Hematopoietic multipotent progenitor cell treated with erythropoietin and hydrocortisone succinate and interleukin-3 and kit ligand, for 6 days (in vitro differentiated cells): ENCODE measurements at places on chromosomes 2 and 18.

DNA sequence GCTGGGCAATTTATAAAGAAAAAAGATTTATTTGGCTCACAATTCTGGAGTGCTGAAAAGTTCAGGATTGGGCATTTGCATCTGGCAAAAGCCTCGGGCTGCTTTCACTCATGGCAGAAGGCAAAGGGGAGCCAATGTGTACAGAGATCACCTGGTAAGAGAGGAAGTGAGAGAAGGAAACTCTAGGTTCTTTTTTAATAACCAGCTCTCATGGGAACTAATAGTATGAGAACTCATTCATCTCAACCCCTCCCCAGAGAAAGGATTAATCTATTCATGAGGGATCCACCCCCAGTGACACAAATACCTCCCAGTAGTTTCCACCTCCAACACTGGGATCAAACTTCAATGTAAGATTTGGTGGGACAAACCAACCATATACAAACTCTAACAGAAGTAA lies 129.0 kb downstream of the EVA1A start:
- no peak for DNase-seq

GRCh38 chr2:102520009-102520408 lies 47.0 kb downstream of the SLC9A4 start:
- peak; percentile 55 for DNase-seq

GRCh38 chr2:1618974-1619373 lies 125.3 kb downstream of the PXDN start:
- no peak for DNase-seq

DNA sequence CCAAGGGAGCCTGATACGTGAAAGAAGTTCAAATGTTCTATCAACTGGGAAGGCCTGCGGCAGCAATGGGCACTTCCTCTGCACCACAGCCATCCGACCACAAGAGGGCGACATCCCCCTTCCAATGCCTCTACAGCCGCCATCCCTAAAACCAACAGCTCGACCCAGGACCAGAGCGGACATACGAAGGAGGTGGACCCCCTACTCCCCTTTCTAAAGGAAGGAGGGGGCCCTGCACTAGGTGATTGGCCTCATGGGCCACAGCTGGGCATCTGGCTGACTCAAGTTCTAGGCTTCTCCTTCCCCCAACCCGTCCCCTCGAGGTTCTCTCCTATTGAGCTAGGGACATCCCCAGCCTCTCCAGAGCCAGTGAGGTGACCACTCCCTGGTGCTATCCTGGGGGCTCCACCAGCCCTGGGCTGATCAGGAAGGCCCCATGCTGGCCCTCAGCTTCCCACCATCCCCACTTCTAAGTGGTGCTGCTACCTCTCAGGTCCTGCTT lies 217.2 kb downstream of the TNS1 start:
- DNase-seq: peak; percentile 83

GRCh38 chr2:118794546-118794945 lies 52.9 kb downstream of the EN1 start:
- no peak for DNase-seq
